HS-5 (cell line): ENCODE measurements at places on chromosomes 3 and 15.

DNA sequence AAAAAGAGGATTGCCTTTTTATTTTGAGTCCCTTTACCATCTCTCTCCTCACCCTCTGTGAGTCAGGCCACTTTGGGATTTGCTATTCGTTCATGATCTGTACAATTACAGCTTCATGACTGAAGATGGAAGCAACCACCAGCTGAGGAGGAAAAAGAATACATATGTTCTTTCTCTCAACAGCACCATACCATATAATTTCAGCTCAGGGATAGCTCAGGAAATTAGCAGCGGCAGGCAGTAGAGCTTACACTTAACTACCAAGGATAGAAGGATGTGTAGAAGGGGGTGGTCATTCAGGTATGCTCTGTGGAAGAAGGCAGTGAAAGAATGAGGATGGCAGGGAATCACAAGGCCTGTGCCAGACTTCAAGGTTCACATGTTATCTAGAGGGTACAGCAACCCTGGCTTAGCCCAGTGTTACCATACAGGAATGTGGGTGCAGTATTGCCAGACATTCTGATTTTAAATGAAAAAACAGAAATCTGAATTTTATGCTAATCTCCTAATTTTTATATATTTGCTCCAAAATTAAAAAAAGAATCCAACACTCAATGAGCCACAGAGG lies 17.9 kb downstream of the PLS1 start:
- DNase-seq = no peak

DNA sequence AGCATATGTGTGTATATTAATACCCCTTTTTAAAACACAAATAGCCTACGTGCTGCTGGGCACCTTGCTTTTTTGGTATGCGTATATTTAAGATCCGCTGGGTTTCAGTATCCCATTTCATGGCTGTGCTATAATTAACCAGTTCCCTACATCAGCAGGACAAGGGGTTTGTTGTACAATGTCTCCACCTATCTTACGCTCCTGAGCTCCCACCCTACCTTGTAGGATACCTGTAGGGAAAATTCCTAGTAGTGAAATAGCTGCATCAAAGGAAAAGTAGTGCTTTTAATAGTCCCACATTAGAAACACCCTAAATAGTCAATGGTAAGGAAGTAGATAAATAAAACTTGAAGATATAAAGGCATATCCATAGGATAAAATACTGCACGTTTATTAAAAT lies 1.4 kb downstream of the MAP6D1 start:
- no peak for DNase-seq

- no peak for DNase-seq
These were observed 5.7 kb upstream of the SUMF1 start for GRCh38 chr3:4472766-4473165.

GRCh38 chr15:52493968-52494367 lies 34.7 kb downstream of the MYO5A start:
- no peak for DNase-seq

- no peak for DNase-seq
These were observed 60.7 kb downstream of the CACNA1D start for GRCh38 chr3:53555068-53555588.

DNA sequence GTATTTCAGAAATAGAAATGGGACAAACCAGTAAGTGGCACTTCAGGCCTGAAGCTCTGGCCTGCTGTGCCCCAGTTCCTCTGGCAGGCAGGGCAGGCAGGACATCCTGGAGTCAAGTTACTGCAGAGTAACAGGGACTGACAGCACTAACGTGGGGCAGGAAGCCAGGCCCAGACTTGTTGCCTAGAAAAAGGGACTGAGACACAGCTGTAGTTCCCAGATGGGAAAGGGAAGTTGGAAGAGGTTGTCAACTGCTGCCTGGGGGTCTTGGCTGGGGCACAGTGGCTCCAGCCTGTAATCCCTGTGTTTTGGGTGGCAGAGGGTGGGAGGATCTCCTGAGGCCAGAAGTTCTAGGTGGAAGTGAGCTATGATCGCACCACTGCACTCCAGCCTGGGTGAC lies 171.9 kb downstream of the FMN1 start:
- DNase-seq = no peak

- DNase-seq = no peak
These were observed 66.0 kb downstream of the RBMS3 start for GRCh38 chr3:29346828-29347227.

DNA sequence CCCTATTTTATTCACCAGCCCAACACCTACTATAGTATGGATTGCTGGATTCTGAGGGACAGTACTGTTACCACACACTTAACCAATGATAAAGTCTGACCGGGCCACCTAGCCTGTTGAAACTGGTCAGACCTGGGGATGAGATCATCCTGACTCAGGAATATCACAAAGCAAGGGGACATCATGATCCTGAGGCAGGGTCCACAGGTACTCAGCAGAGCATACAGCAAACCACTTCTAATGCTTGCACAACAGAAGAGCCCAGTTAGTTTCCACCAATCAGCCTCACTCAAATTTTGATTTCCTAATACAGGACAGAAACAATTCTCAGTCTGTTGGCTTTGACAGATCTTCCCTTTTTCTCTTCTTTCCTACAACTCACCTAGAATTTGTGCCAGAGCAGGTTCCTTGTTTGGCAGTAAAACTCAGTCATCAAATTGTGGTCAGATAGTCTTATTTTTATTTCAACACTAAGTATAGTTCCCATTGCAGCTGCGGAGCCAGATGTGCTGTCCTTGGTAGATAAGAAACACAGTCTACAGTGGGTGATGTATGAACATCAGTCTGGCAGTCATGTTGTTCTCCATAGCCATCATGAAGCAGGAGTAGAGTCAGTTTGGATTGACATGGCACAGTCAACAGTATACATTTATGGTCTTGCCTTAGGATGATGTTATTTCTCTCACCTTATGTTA lies 90.1 kb upstream of the PRR23C start:
- DNase-seq = no peak

- DNase-seq = no peak
These were observed 5.2 kb downstream of the WNT5A start for GRCh38 chr3:55481744-55482495.

DNA sequence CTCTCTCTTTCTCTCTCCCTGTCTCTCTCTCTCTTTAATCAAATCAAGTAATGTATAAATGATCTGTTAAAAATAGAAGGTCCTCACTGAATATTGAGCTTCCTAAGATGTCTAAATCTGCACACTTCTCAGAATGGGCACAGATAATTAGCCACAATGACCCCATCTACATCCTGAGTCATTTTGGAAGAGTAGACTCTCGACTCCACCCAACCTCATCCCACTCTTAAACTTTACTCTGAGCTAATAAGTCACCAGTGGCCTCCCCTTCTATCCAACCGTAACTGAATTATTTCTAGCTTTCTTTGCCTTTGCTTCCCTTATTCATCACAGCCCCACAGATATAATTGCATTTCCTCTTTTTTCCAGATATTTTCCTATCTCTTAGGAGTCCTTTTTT lies 326.5 kb upstream of the ZNF717 start:
- no peak for DNase-seq

GRCh38 chr3:159739969-159740368 lies 248.7 kb upstream of the IL12A start:
- DNase-seq = no peak

DNA sequence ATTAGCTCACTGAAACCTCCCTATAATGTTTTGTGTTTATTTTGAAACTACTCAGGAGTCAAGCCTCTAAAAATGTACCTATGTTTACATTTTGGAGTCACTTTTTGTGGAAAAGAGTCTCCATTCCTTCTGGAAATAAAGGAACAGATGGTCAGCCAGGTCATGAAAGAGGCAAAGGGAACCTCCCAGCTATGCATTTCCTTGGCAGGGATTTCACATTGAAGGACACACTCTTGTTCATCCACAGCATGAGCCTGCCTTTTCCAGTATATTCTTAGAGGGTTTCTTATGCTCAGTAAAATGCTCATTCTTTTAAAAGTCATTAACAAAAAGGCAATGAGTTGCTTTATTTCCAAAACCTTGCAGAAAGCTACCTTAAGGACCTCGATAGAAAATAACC lies 20.8 kb downstream of the STAC start:
- DNase-seq = no peak

GRCh38 chr3:158463556-158463955 lies 107.4 kb upstream of the MLF1 start:
- no peak for DNase-seq

DNA sequence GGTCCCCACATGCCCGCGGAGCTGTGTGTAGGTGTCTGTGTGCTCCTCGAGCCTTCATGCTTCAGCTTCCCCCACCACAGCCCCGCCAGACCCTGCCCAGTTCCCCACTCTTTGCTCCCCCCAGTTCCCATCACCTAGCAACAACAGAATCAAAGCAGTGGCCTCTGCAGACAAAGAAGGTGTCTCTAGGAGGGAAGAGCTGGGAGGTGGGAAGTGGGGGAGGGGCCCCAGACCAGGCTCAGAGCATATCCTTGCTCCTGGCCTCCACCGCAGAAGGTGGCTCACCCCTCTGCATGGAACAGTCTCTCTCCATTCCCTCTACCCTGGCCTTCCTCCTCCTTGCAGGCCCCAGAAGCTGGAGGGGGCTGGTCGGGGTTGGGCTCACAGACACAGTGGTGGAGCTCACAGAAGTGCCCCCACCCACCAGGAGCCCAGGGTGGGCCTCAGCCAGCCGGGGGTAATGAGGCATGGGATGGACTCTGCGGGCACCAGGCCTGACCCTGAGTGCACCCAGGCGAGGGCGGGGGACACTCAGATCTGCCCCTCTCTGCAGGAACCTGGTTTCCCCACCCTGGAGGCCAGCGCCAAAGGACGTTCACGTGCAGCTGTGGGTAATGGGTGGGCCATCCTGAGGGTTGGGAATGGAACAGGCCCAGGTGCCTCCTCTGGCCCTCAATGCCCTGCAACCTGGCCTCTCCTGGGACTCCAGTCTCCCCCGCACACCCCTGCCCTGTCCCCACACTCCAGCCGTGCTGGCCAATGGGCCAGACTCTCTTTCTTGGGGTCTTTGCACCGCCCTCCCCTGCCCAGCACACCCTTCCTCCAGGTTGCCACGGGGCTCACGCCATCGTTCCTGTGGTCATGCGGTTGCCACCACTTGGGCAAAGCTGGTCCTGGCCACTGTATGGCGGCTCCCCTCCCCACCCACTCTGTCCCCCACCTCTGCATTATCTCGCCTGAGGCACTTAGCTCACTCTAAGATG lies 53.4 kb downstream of the TPRA1 start:
- no peak for DNase-seq

DNA sequence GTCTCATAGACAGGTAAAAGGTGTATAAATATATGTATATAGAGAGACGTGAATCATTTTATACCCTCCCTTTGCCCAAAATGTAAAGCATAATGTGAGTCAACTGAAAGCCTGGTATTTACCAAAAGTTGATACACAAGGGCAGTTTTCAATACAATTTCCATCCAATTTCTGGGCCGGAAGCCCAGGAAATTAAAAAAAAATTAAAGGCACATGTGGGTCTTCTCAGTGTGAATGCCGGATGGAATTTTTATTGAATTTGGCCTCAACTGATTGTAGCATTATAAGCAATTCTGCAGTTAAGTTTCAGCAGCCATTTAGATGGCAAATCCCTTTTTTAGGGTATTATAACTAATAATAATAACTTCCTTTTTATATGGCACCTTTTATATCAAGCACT lies 3.3 kb upstream of the CNTN3 start:
- no peak for DNase-seq

- DNase-seq = no peak
These were observed 43.4 kb downstream of the TSC22D2 start for GRCh38 chr3:150451329-150452048.

DNA sequence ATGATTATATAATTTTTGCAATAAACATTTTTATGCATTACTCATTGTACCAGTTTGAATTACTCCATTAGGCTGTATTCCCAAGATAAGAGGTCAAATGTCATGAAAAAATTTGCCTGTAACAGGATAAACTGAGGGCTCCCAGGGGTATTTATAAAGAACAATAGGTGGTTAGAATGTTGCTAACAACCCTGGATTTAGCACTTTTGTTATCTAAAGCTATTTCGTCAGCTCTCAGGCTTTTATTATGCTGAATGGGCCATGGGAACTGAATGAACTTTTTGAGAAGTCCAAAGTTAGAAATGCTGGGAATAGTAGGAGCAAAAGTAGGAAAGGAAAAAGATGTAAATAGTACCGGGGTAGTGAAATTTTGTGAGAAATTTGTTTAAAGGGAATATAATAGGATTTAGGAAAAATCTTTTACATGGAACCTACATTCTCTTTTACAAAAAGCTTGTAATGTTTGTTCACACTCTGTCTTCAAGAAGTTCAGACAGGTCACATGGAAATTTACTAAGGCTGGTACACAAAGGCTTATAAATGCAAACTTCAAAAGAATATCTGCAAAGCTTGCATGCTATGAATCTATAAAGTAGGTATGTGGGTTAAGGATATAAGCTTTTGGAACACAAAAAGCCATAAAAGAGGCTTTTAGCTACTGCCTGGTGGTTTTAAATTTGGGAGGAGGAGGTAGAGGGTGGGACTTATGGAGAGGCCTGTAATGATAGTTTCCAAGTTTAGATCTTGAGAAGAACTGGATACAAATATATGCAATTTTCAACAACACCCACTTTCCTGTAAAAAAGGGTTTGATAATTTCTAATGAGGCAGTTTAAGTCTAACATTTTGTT lies 445.8 kb upstream of the NAALADL2 start:
- no peak for DNase-seq

- no peak for DNase-seq
These were observed 10.1 kb upstream of the RBM5 start for GRCh38 chr3:50078622-50079021.

DNA sequence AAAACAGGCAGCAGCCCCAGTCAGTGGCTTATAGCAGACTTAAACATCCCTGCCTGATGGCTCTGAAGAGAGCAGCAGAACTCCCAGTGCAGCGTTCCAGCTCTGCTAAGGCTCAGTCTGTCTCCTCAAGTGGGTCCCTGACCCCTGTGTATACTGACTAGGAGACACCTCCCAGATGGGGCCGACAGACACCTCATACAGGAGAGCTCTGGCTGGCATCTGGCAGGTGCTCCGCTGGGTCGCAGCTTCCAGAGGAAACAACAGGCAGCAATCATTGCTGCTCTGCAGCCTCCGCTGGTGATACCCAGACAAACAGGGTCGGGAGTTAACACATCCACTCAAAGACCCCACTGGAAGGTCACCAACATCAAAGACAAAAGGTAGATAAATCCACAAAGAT lies 93.5 kb downstream of the RFX7 start:
- DNase-seq = no peak

DNA sequence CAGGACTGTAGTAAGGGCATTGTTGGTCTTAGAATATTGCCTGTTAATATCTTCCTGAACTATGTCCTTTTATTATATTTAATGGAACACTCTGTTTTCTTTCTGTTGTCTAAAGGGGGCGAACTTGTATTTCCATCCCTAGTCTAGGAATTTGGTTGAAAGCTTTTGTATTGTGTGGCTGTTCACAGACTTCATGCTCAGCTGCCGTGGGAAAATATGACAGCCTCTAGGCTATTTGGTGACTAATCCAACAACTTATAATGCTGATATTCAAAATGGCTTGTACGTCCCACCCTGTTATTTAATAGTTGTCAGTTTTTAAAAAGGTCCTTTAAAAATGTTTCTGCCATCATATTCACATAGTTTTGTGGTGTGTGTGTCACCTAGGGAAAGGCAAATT lies 202.6 kb downstream of the KLHL25 start:
- no peak for DNase-seq

GRCh38 chr3:9088441-9089353 lies 125.4 kb upstream of the RAD18 start:
- no peak for DNase-seq
